ENCODE measurements at places on chromosomes 3 and 15. TPM values are rescaled to one million over a fixed set of nuclear protein-coding genes. Genes with fewer than 3 reads are reported as not detected.

Gene UBA7
- total RNA-seq, result 40.9 TPM

Gene GCSAM
- 1.2 TPM for total RNA-seq

Gene TTC23
- 68.1 TPM for total RNA-seq

Gene PCOLCE2
- total RNA-seq, result 16.1 TPM

Gene WDR93
- total RNA-seq, result 1.7 TPM

Gene BMF
- total RNA-seq, result 16.9 TPM

Gene TIMP4
- 6.7 TPM for total RNA-seq

Gene DNAH1
- total RNA-seq, result 2.9 TPM

Gene CD200R1
- total RNA-seq, result 14.2 TPM
